ENCODE measurements at places on chromosomes 7 and 10. TPM values are rescaled to one million over a fixed set of nuclear protein-coding genes. Genes with fewer than 3 reads are reported as not detected.

PRKG1 gene
- total RNA-seq = 0.09 TPM

DNAJC9 gene
- total RNA-seq = 35.1 TPM

FAM25A gene
- not detected for total RNA-seq

SPDYE1 gene
- total RNA-seq = not detected

CPA4 gene
- total RNA-seq = 4.3 TPM

PDE6C gene
- total RNA-seq = not detected

DLX5 gene
- not detected for total RNA-seq

TRPV6 gene
- 0.30 TPM for total RNA-seq

COBL gene
- total RNA-seq = 7.3 TPM

GIMAP2 gene
- total RNA-seq = not detected

FBXL13 gene
- 0.74 TPM for total RNA-seq

TEX36 gene
- not detected for total RNA-seq

ANKRD61 gene
- total RNA-seq = 0.42 TPM

LRIT1 gene
- not detected for total RNA-seq

CNPY4 gene
- total RNA-seq = 2.9 TPM

MEST gene
- 39.0 TPM for total RNA-seq

SNX8 gene
- total RNA-seq = 31.2 TPM

PDZD7 gene
- 0.58 TPM for total RNA-seq

PLXNA4 gene
- not detected for total RNA-seq

PILRA gene
- total RNA-seq = 0.65 TPM

CAMK2B gene
- total RNA-seq = 1.8 TPM

CPA2 gene
- total RNA-seq = not detected

NUTM2D gene
- total RNA-seq = 2.3 TPM

TNRC18 gene
- 132 TPM for total RNA-seq

BLOC1S2 gene
- total RNA-seq = 86.7 TPM

GBX1 gene
- not detected for total RNA-seq

NKX2-3 gene
- total RNA-seq = not detected

NPFFR1 gene
- total RNA-seq = not detected

SLC37A3 gene
- 36.1 TPM for total RNA-seq
